Activated T-cell treated with anti-CD3 and anti-CD28 coated beads for 48 hours (primary cell): ENCODE measurements at places on chromosomes 12 and 14.

- DNase-seq = no peak
These were observed 5.7 kb downstream of the MAP3K9 start for GRCh38 chr14:70803321-70804310.

GRCh38 chr14:68714991-68715924 lies 77.6 kb downstream of the ZFP36L1 start:
- DNase-seq = no peak

GRCh38 chr14:72523424-72524294 lies 370.2 kb downstream of the DPF3 start:
- no peak for DNase-seq

DNA sequence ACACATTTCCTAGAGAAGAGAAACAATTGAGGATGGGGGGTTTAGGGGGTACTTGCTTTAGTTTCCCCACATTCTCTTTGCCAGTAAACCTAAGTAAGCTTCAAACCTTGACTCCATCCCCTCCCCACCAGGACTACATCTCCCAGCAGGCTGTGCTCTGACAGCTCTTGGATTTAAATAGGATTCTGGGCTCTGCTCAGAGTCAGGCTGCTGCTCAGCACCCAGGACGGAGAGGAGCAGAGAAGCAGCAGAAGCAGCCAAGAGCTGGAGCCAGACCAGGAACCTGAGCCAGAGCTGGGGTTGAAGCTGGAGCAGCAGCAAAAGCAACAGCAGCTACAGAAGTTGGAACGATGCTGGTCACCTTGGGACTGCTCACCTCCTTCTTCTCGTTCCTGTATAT lies 20.6 kb downstream of the RDH12 start:
- DNase-seq = no peak

GRCh38 chr12:124286414-124286813 lies 8.5 kb upstream of the RFLNA start:
- DNase-seq = no peak

DNA sequence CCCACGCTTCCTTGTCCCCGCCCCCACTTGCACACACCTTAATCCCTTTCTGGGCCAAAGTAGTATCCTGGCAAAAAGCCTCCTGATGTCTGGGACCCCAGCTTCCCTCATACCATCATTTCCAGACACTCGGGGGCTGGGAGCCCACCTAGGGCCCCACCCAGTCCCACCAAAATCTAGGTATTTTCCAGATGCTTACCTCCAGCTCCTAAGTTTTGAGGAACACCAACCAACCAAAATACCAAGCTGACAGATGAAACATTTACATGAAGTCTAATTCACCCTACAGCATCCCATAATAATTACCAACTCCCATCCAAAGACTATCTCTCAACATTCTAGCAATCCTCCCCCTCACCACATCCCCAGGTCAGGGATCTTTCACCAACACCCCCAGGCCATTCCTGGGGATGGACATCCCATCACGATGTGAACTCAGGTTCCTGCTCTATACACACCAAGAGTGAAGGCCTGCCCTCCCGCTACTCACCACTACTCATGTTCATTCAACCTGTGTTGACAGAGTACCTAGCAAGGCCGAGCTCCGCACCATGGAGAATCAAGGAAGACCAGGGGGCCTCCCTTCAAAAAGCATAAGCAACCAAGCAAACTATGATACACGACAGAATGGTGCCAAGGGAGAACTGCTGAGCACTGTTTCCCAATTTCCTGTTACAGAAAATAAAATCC lies 1.6 kb upstream of the CHD4 start:
- DNase-seq = no peak

- no peak for DNase-seq
These were observed 51.0 kb downstream of the WDHD1 start for GRCh38 chr14:54975856-54976255.

GRCh38 chr12:116980083-116980482 lies 69.3 kb downstream of the FBXW8 start:
- DNase-seq = no peak

GRCh38 chr12:112314981-112315380 lies 67.2 kb downstream of the HECTD4 start:
- DNase-seq = no peak

- DNase-seq = no peak
These were observed 20.6 kb upstream of the SNRPF start for GRCh38 chr12:95838125-95838524.

DNA sequence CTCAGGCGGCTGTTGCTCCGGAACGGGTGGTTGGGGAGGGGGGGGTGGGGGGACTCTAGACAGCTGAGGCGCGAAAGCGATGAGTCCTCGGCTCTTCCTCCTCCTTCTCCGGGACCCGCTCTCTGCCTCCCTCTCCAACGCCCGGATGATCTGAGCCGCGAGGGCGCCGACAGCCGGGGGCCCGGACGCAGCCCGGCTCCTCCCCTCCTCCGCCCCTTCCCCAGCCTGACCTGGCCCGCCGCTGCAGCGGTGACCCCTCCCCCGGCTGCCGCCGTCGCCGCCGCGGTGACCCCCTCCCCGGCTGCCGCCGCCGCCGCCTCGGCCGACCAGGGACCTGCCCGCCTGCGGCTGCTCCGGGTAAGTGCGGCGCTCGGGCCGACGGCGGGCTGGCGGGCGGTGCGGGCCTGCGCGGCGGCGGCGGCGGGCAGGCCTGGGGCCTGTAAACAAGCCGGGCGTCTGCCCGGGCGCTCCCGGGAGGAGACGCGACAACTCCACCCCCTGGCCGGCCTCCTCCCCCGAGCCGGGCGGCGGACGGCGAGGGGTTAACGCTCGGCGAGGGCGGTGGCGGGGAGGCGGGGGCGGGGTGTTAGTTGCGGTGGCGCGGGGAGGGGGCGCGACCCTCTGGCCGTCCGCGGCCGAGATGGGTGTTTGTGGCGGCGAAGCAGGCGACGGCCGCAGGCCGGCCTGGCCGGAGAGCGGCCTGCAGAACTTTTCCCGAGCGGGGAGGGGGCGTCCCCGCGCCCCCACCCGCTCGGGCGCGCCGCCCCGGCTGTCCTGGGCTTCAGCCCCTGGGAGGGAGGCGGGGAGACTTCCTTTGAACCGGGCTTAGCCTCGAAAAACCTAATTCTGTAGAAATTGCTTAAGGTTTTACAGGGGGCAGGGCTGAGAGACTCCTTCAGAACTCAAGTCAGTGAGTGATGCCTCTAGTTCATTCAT lies 568 bp downstream of the PPM1A start:
- peak; percentile 56 for DNase-seq

GRCh38 chr12:92290350-92290695 lies 144.7 kb upstream of the BTG1 start:
- DNase-seq = no peak

- no peak for DNase-seq
These were observed 8.0 kb downstream of the STXBP6 start for GRCh38 chr14:25041898-25042297.

DNA sequence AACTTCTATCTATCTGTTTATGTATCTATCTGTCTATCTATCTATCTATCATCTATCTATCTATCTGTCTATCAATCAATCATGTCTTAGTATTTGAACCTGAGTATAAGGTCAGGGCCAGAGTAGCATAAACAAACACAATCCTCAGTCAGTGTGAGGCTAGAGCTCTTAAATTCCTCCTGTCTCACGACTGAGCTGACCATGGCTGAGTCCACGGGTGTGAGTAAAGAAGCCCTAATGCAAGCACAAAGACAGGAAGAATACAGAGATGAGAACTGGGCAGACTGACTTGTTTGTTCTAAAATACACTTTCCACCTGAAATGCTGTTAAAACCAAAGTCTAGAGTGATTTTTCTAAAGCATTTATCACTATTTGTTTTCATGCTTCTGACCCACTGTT lies 47.2 kb upstream of the STXBP6 start:
- no peak for DNase-seq

- no peak for DNase-seq
These were observed 43.1 kb upstream of the KRR1 start for GRCh38 chr12:75554556-75554880.

- no peak for DNase-seq
These were observed 11.5 kb upstream of the NT5DC3 start for GRCh38 chr12:103852498-103852997.

- no peak for DNase-seq
These were observed 154.0 kb upstream of the BCL2L14 start for GRCh38 chr12:11916771-11917170.

DNA sequence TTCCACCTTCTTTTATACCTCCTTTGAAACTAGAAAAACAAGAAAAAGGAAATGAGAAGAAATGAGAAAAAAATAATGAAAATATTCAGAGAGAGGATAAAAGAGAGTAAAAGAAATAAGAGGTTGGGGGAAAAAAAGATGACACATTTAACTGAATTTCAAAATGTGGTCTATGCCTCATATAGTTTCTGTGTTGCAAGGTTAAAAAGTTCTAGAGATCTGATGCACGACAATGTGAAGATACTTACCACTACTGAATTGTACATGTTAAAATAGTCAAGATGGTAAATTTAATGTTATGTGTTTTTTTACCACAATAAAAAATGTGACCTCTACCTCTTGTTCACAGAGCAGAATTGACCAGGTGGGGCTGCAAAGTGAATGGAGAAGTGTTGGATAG lies 314.8 kb upstream of the OR4E1 start:
- no peak for DNase-seq

GRCh38 chr14:20493634-20494033 lies 11.7 kb upstream of the RNASE10 start:
- DNase-seq = no peak

DNA sequence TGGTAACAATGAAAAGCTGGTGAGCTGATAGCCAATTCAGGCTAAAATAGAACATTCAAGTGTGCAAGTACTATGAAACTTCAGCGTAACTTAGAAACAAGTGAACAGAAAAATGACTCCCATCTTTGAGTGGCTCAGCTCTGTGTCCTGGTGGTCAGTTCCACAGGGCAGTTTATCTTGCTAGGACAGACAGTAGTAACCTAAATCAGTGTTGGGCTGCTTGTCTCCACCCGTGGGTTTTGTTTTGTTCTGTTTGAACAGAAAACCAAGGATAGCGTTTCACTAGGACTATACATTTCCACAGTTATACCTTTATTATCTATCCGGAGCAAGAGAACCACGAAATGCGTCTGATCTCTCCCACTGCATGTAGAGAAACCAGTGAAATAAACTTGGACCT lies 467.8 kb downstream of the EGLN3 start:
- DNase-seq = no peak

GRCh38 chr14:55240526-55241178 lies 30.6 kb upstream of the FBXO34 start:
- DNase-seq = no peak

DNA sequence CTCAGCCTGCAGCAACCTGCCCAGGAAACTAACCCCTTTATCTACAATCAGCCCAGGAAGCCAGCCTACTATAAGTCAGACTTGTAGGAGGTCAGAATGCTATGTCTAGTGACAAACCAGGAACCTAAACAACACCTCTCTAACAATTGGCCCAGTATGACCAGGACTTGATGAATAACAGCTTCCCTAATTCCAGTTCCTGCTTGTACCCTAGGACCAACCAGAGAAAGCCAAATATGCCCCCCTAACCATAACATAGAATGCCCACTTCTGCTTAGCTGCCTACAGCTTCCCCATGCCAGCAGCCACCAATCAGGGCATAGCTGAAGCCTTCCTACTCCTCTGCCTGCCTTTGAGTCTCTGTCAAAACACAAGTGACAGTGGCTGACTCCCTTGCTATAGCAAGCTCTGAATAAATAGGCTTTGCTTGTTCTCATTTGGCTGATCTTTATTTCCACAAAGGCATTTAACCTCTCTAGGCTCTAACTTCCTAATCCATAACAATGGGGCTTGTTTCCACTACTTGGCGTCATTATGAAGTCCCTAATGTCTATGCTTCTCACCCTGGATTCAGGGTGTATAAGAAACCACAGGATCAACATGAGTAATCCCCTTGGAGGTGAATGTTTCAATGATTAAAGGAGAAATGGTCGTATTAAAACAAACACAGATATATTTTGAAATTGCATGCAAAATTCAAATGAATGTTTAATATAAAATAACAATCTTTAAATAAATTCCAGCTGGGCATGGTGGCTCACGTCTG lies 220.2 kb downstream of the ANO6 start:
- DNase-seq = no peak

- peak; percentile 60 for DNase-seq
These were observed 15.1 kb upstream of the PLEK2 start for GRCh38 chr14:67426983-67427606.

DNA sequence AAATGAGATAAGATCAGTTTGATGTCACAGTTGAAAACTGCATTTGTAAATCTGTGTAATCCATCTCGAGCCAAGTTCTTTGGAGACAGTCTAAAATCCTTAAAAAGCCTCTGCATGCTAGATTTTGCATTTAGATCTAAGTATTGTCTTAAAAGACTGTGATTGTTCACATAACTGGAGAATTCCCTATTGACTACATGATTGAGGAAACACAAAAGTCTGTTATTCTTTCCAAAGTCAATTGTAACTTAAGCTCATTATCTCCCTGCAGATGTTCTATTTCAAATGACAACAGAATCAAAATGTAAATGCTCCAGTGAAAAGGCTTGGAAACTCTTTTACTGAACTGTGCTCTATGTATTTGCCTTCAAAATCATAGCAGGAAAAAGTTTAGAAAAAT lies 77.8 kb downstream of the MYF5 start:
- no peak for DNase-seq

DNA sequence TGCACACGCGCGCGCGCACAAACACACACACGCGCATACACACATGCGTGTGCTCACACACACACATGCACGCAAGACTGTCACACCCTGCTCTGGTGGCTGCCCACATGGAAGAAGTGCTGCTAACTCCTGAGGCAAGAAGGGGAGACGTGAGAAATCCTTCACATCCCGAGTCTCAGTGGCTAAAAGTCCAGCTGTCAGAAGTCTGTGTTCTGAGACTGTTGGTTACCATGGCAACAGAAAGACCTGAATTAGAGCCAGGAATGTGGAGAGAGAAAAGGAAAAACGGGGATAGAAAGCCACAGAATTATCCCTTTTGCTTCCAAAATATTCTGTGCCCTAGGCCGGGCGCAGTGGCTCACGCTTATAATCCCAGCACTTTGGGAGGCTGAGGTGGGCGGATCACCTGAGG lies 71.2 kb downstream of the PPFIBP1 start:
- no peak for DNase-seq

GRCh38 chr14:33259764-33260163 lies 321.1 kb downstream of the NPAS3 start:
- DNase-seq = no peak

GRCh38 chr12:25491396-25492325 lies 61.4 kb downstream of the LMNTD1 start:
- DNase-seq = no peak

GRCh38 chr12:57390174-57390573 lies 40.7 kb downstream of the R3HDM2 start:
- DNase-seq = no peak

GRCh38 chr12:15045451-15045850 lies 72.6 kb downstream of the PDE6H start:
- DNase-seq = no peak

DNA sequence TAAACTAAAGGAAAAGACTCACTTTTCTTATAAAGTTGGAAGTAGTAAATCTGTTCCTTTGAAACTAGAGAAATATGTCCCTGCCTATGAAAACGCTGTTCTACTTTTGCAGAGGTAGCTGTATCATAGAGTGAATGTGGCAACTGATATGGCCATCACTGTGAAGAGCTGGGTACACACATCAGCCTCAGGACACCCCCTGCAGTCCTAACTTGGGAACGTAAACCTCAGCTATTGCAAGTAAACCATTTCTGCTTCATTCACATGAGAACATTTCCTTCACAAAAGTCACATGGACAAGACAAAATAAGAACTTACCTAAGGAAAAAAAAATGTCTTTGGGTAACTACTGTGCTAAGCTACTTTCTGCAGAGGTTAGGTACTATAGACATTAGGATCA lies 233.3 kb upstream of the PPFIA2 start:
- no peak for DNase-seq

GRCh38 chr14:101193106-101193844 lies 289.8 kb upstream of the RTL1 start:
- no peak for DNase-seq
